ENCODE measurements at places on chromosomes 12 and 14. TPM values are rescaled to one million over a fixed set of nuclear protein-coding genes. Genes with fewer than 3 reads are reported as not detected.

Gene MIA2
- 28.1 TPM for total RNA-seq

Gene NACA
- total RNA-seq = 1,063 TPM

Gene ANKRD33
- not detected for total RNA-seq

Gene LRRC10
- not detected for total RNA-seq

Gene KRT83
- not detected for total RNA-seq

Gene TSHR
- 0.92 TPM for total RNA-seq

All from diencephalon (tissue), 1 donor.